ENCODE measurements at places on chromosomes 3 and 15. TPM values are rescaled to one million over a fixed set of nuclear protein-coding genes. Genes with fewer than 3 reads are reported as not detected.

DNA sequence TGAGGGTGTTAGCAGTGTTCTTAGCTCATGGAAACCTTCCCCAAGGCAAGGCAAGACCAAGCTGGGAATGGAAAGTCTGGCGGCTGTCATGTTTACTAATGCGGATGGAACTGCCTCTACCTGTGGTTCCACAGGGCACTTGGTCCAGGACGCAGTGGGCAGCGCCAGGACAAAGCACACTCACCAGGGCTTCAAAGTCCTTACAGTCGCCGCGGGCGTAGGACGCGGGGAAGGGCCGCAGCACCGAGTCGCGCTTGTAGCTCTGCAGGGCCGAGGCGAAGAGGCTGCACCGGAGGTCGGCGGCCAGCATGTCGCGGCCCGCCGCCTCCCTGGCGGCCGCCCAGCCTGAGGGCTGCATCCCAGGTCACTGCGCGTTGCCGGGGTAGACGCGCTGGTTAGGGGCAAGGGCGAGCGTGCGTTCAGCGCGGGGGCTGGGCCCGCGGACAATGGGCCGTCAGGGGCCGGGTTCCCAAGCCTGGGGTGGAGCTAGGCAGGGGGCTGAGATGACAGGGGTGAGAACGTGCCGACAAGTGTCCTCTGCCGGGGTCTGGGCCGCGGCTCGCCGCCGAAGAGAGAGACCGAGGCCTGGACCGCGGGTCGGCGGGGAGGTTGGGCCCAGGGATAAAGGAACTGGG is 497 bp downstream of the PARP16 start:
- DNase-seq = no peak

- DNase-seq = no peak
Measured at GRCh38 chr15:62253294-62253693, 88.2 kb upstream of the C2CD4B start.

Gene MUSTN1
- polyA plus RNA-seq = 12.8 TPM

- no peak for DNase-seq
Measured at GRCh38 chr3:60262546-60262945, 988.7 kb downstream of the FHIT start.

Gene GORASP1
- polyA plus RNA-seq = 31.2 TPM

Gene CCDC13
- polyA plus RNA-seq = 2.6 TPM

Gene TRIM71
- 0.06 TPM for polyA plus RNA-seq

- DNase-seq = no peak
Measured at GRCh38 chr15:77251662-77252061, 168.2 kb downstream of the PEAK1 start.

DNA sequence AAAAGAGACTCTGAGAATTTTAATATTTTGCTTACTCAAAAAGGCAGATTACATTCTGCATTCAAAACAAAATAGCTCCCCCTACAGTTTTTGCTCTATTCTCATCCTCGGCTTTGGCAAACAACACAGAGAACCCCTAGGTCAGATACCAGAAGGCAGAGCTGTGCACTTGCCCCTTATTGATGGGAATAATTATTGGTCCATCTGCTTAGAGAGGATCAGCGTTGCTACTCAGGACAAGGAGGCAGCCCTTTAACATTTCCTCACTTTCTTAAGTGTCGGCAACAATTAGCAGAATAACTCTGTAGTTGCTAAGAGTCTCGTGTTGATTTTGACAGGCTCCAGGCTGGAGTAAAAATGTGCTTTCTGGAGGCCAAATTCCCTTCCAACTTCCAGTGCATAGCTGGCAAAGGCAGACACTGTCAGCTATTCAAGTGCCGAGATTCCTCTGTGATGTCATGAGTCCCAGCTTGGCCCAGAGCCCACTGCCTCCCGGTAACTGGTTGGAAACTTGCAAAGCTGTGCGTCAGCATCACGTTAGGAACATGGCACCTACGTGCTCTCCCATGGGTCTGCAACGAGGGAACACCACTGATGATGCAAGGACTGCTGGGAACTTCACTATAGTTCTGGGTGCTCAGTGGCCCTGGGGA is 482.7 kb upstream of the ADAMTS9 start:
- DNase-seq = no peak

Gene STXBP5L
- not detected for polyA plus RNA-seq

Gene CDHR4
- polyA plus RNA-seq = not detected

- DNase-seq = no peak
Measured at GRCh38 chr3:176147251-176147650, 1050.0 kb downstream of the TBL1XR1 start.

DNA sequence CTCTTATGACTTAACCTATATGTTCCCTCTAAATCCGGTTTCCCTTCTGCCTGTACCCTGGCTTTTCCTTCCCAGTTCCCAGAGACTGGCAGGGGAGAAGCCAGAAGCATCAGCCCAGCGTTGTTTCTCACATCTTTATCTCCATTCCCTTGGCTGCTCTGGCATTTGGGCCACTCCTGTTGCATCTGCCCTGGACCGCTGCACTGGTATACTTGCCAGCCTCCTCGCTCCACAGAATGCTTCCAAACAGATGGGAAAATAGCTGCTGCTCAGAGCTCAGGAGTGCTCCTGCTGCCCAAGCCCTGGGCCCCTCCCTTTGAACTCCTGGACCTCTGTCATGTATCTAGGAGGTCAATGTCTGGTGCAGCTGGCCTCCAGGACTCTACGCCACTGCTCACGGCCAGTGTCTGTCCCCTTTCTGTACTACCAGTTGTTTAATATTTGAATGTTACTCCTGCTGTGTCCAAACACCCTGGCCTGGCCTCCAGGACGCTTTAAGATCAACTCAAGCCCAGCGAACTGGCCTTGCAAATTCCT is 6.8 kb downstream of the SPINT1 start:
- no peak for DNase-seq

Gene ZNF660
- polyA plus RNA-seq = 0.06 TPM

GRCh38 chr3:152097770-152098169 is 171.0 kb upstream of the MBNL1 start:
- no peak for DNase-seq

DNA sequence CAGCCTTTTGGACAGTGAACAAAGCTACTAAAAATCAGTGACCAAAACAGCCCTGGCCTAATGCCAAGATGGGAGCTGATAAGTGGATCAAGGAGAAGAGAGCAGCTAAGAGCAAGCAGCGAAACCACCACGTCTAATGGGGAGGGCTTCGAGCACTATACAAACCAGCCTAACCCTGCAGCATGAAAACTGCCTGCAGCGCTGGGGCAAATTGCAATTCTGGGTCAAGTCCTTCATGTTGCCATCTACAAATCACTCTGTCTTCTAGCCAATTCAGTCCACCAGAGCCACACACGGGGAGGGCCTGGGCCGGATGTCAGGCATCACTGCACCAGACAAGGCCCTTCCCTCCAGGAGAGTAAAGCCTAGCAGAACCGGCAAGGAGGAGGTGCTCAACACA is 30.5 kb upstream of the SPATA12 start:
- DNase-seq = no peak

DNA sequence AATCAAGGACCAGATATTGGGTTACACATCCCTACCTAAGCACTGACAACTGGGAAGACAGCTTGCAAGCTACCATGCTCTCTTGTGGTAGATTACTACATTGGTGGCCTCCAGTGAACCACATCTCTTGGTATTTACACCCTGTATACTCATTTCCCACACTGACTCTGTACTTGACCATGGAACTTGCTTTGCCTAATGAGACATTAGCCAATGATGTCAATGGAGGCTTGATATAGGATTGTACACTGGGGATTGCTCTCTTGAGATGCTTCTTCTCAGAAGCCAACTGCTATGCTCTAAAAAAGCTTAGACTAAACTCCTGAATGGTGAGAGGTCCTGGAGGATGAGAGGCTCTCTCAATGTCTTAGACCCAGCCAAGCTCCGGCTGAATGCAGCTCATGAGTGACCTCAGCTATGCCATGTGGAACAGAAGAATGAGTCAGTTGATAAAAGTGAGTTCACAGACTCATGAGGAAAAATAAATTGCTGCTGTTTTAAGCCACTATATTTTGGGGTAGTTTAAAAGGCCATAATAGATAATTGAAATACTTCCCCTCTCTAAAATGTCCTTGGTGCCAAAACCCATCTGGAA is 61.5 kb upstream of the GALNT15 start:
- no peak for DNase-seq

DNA sequence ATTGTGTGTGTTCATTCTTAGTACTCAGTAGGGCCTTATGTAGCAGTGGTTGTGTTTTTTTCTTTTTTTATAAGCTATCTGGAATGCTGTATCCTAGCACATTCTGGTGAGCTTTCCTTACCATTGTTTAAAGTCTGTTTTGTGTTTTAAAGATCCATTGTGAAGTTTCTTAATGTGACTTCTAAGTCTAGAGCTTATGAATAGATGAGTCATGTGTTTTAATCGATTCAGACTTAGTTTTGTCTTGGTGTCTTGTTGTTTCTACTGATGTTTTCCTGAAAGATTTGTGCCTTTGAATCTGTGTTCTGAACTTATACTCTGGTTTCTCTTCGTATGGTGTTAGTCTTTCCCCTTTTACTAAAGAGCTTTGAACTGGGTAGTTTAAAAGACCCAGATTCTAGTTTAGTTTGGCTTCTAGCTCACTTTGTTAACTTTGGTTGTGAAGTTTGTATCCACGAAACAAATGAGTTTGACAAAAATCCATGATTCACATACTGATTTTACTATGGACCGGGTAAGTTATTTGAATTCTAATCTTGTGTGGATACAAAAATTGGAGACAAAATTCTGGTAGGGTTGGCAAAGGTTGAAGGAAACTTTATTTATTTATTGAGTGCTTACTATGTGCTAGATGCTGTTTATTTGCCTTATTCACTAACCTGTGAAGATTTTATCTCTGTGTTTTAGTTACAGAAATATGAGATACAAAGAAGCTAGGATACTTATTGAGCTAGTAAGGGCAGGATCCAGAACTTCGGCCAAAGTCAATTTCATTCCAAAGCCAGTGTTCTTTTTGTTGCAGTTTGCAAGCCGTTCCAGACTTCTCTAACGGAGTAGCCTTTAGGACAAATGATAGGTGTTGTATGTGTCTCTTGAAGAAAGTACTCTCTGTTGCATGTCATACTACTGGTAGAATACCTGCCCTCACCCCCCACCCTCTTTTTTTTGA is 24.8 kb downstream of the AKAP13 start:
- DNase-seq = no peak

DNA sequence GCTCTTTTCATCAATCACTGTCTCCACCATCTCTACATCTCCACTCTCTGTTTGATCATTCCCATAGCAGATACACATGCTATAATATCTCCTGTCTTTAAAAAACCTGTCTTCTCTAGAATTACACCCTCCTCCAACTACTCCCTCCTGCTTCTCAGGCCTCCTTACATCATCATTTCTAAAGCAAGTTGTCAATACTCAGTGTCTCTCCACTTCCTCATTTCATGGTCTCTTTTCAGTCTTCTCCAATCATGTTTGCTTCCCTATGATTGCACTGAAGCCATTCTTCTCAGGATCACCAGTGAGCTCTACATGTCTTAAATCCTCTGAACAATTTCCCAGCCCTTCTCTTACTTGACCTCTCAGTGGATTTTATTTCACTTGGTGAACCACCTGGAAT is 87.0 kb upstream of the ZNF280D start:
- peak; percentile 23 for DNase-seq

- DNase-seq = no peak
Measured at GRCh38 chr15:67166280-67167009, 88.0 kb downstream of the AAGAB start.

DNA sequence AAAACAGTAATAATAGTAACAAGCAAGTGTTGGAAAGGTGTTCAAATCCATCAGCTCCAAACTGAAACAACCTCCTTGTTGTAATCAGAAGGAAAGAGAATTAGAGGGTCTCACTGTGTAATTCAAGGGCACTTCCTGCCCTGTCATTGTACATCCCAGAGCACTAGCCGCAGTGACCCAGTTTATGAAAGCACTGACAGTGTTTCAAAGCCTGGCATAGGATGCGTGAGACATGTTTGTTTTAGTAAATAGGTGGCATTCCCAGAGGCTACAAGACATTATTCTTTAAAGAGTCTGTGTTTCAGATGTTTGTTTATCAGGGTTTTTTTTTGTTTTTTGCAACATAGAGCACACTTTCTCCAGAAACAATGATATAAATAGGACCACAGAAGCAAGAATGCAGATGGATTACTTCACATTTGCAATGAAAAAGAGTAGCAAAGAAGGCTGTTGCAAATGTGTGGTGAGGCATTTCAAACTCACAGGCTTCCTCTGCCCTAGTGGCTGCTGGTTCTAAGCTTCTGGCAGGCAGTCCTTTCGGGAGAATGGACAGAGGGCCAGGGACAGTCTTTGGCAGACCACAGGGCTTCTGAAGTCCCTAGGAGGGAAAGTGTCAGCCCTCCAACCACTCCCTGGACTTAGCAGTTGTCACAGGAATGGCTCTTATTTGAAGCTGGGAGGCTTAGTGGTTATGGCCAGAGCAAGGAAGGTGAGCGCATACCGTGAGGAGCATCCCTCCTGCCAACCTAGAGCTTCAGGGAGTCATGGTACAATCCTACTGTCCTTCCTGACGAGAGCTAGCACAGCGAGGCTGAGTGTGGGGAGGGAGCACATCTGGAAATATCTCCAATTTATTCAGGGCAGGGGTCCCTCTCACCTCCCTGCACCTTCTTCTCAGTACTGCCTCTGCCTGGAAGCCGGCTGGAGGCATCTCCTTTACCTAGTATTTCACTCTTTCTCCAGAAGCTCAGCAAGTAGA is 31.4 kb upstream of the TIPARP start:
- no peak for DNase-seq

Gene RARB
- not detected for polyA plus RNA-seq

- no peak for DNase-seq
Measured at GRCh38 chr15:34753236-34753894, 1.4 kb downstream of the GJD2 start.

DNA sequence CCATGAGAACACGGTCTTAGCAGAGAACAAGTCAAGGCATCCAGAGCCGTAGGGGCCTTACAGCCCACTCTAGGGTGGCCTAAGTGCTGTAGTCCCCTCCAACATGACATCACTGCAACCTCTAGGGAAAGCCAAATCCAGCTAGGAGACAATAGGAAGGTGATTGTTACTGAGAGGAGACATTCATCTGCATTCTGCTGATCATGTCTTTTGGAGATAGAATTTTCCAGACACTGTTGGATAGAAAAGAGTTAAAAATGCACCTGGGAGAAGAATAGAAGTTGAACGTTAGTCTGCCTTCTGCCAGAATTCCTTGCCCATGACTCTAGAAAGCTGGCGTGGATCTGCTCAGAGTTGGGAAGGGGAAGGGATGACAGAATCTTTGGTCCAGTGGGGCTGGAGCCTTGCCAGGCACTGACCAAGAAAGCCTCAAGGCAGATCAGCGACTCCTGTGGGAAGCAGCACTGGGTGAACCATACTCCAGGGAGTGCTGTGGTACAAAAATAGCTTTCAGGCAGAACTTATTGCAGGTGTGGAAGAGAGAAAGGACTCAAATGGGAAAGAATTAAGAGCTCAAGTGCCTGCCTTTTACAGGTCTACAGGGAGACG is 44.8 kb upstream of the RAF1 start:
- no peak for DNase-seq

Gene DZIP3
- polyA plus RNA-seq = 0.46 TPM

GRCh38 chr3:158920371-158920770 is 118.5 kb downstream of the MFSD1 start:
- no peak for DNase-seq
